ENCODE measurements at places on chromosomes 5 and 9. TPM values are rescaled to one million over a fixed set of nuclear protein-coding genes. Genes with fewer than 3 reads are reported as not detected.
A peak's percentile ranks its signal among the peaks of the same experiment; 100 is the strongest.

DNA sequence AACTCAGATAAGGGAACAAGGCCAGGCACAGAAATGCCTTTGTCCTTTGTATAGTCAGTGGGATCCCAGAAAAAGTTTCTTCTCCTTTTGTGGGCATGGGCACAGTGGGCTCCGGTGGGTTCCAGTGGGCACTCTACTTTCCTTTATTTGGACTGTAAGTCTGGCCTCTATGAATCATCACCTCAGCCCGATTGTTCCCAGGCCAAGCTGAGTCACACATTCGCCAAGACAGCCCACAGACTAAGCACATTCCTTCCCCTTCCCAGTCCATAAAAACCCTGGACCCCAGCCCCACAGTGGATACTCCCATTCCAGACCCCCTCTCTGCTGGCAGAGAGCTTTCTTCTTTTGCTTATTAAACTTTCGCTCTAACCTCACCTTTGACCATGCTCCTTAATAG lies 165.0 kb downstream of the FBXL17 start:
- no peak for DNase-seq

GRCh38 chr5:170226661-170227060 lies 6.1 kb upstream of the C5orf58 start:
- no peak for DNase-seq

- no peak for DNase-seq
Measured at GRCh38 chr5:23411994-23412393, 95.4 kb upstream of the PRDM9 start.

GRCh38 chr5:140926443-140927227 lies 536 bp downstream of the PCDHAC1 start:
- peak; percentile 77 for DNase-seq

DNA sequence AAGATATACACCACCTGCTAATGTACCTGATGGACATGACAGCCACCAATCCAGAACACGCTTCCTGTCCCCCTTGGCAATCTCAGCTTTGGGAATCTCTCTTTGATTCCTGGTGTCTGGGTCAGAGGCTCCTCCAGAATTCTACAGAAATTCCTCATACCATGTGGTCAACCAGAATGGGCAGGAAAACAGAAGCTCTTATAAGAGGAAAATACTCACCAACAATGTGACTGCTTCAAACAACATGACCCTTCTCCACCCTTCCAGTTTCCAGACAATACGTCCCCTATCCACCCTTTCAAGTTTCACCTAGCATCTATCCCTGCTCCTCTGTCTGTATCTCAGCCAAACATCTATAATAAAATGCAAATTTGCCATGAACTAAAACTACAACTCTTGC lies 247.2 kb downstream of the DENND1A start:
- DNase-seq = no peak

DNA sequence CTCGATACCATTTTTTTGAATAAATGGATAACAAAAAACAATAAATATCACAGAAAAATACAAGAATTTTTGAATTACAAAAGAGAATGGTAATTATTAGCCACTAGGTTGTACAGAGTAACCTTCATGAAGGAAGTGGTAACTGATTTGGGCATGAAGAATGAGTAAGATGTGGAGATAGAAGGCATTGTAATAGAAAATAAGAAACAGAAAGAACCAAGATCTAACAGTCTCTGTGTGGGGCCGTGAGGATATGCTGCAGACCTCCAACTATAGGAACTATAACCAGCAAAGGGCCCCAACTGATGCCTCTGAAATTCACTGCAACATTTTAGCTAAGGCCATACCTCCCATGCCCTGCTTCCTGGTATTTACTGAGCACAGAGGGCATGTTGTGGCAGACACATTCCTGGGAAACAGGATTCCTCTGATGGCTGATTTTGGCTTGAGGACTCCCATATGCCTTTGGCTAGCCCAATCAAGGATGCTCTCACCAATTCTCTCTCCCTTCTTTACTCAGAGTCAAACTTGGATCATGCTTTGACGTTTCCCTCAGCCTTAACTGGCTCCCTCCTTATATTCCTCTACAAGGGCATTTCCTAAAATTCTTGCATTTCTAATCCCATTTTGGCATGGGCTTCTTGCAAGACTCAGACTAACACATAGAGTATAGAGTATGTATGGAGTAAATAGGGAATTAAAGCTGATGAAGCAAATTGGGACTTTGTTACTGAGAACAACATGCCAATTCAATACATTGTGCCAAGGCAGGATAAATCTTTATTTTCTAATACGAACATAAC lies 208.9 kb downstream of the PDE4D start:
- DNase-seq = no peak

The TMC1 gene
- total RNA-seq = 1.5 TPM

The C9 gene
- 0.44 TPM for total RNA-seq

The OTP gene
- not detected for total RNA-seq

The TERT gene
- not detected for total RNA-seq

Measured in endothelial cell of umbilical vein (primary cell).